Fibroblast of skin of left biceps (primary cell): ENCODE measurements at places on chromosomes 2 and 18.

- no peak for DNase-seq
Measured at GRCh38 chr2:44707945-44708660, 233.4 kb upstream of the SIX3 start.

DNA sequence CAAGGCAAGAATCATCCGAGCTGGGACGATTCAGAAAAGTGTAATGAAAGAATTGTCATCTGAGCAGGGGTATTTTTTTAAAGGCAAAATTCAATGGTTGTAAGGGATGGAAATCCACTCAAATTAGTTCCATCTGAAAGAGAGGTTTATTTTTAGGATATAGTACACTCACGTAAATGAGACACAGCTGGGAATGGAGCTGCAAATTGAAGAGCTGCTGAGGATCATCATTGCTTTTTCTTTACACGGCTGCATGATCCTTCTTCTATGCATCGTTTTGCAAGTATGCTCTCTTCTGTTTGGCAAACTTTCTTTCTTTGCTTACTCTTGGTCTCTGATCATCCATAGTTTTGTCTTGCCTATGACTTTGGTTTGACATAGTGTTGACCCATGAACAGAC lies 27.4 kb upstream of the CUL3 start:
- DNase-seq: peak; percentile 6

DNA sequence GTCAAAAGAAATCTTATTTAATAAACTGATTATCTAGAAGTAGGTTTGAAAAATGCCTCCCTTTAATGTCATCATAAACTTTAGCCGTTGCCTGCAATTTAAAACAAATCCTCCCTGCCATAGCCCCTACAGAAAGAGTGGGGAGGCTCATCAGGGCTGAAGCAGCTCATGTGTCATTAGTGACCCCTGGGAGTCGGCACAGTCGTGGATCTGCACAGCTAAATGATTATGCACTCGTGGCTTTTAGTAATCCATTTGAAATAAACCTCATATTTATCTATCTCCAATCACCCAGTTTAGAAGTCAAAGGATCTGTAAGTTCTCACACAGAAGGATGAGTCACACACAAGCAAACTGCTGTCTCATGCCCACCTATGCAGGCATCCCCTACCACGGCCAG lies 277.3 kb downstream of the SS18 start:
- no peak for DNase-seq

DNA sequence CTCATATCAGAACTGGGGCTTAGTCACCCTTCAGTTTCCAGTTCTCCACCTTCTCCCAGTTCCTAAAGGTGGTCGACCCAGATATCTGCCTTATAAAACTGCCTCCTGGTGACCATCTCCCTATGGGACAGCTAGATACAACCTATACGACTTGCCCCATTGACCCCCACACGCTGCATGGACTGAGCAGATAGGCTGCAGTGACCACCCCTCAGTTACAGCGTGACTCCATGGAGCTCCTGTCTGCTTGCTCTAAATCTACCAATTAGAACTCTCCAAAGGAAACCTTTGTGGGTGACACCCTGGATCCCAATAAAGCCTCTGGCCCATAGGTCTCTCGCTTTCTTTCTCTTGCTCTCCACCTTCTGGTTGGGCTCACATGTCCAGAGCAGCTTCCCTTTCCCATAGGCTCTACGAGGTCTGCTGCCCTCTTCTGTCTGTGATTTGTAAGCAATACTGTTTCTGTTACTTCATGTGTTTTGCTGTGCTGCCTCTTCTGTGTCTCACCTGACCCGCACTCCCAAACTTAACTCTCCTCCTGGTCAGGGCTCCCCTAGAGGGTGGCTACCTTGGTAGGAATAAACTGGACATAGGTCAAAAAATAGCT lies 971.3 kb upstream of the FAM98A start:
- DNase-seq: no peak

GRCh38 chr2:165958313-165958960 lies 4.9 kb upstream of the TTC21B start:
- DNase-seq: no peak

DNA sequence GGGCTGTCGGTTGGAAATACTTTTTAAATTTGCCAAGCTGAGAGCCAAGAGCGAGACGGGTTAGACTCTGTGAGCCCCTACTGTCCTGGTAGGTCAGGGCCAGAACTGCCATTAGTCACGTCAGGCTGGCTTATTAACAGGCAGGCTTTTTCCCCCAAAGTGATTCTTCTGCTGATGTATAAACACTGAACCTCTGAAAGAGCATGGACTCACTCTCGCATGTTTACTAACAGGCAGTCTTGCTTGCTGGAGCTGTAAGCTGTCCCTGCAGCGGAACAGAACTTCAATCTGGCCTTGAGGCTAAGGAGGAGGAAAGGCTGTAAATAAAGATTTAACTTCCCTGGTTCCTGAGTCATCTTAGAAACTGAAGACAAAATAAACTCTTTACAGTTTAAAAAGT lies 288.4 kb downstream of the PIEZO2 start:
- DNase-seq: no peak
